Endothelial cell (in vitro differentiated cells): ENCODE measurements at places on chromosomes 12 and 14.

GRCh38 chr12:73421832-73422231 is 1115.8 kb upstream of the ATXN7L3B start:
- no peak overlapping the region for H3K27ac ChIP-seq
- H3K27me3 ChIP-seq = no peaks in the 10 kb centered on the region
- DNase-seq = no peak
- H3K36me3 ChIP-seq = peaks cover 4% of the 10 kb centered on the region

DNA sequence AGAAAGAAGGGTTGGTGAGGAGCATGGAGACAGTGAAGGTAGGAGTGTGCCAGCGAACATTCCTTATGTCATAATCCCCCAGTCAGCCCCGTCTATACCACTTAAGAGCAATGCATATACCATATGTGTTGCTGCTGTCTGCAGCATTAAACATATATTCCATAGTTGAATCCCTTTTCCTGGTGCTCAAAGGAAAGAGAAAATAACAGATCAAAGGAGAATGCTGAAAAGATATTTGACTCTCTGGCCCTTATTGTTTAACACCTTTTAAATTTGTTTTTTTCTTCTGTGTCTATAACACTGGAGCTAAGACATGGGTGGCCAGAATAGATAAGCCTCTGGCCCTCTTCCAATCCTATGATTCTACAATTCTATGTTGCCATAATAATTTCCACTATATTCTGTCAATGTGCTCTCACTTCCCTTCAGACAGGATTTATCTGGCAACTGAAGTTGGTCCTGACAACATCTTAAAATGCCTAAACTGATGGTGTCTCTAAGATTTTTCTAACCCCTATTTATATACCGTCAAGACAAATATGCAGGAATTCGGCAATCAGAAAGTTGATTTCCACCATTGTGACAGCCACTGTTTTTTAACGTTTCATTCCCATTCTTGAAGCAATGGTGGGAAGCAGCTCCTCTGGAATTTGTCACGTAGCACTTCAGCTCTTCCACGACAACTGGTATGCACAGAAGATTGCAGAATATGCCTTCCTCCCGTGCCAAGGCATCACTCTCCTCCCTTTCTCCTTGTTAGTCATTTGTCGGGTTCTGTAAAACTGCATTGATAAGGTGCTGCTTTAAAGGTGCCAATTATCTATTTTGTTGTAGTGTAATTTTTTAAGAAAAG is 204.7 kb downstream of the BCAT1 start:
- H3K27ac ChIP-seq = no peak overlapping the region
- H3K4me3 ChIP-seq = no peak overlapping the region
- peaks cover 13% of the 10 kb centered on the region for H3K4me1 ChIP-seq
- H3K27me3 ChIP-seq = no peaks in the 10 kb centered on the region

- no peak overlapping the region for H3K27ac ChIP-seq
- DNase-seq = no peak
- H3K4me1 ChIP-seq = peaks cover 3% of the 10 kb centered on the region
Measured at GRCh38 chr12:121550974-121551634, 29.7 kb downstream of the KDM2B start.

DNA sequence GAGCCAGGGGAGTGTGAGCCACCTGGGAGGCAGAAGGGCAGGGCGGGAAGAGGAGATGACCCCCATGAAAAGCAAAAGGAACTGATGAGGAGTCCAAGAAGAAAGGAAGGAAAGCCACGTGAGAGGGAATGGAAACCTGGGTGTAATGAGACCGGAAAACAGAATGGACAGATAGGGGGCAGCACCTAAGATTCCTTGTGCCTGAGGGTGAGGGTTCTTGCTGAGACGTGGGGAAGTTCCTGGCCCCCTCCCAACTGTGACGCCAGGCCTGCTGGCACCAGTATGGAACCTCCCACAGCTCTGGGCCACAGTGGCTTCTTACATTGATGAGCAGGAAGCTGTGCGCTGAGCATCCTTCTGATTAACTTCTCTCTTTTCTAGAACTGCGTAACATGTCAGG is 30.8 kb downstream of the TTC7B start:
- peaks cover 25% of the 10 kb centered on the region for H3K36me3 ChIP-seq
- peak overlapping the region; percentile 3 for H3K27ac ChIP-seq
- H3K4me1 ChIP-seq = peaks cover 8% of the 10 kb centered on the region
